ENCODE measurements at places on chromosomes 12 and 14. TPM values are rescaled to one million over a fixed set of nuclear protein-coding genes. Genes with fewer than 3 reads are reported as not detected.

The PTMS gene
- 2.6 TPM for polyA plus RNA-seq

The PRPH gene
- not detected for polyA plus RNA-seq

The OR4Q3 gene
- polyA plus RNA-seq = not detected

The CCDC197 gene
- not detected for polyA plus RNA-seq

The PPTC7 gene
- polyA plus RNA-seq = 14.8 TPM

The KRR1 gene
- polyA plus RNA-seq = 9.0 TPM

The PIWIL1 gene
- polyA plus RNA-seq = not detected

The CLEC1B gene
- polyA plus RNA-seq = 3.5 TPM

The IFNG gene
- not detected for polyA plus RNA-seq

The AHNAK2 gene
- not detected for polyA plus RNA-seq

The GLI1 gene
- polyA plus RNA-seq = not detected

The HOXC13 gene
- polyA plus RNA-seq = not detected

The RHEBL1 gene
- polyA plus RNA-seq = 0.17 TPM

The TFCP2 gene
- polyA plus RNA-seq = 14.2 TPM

DNA sequence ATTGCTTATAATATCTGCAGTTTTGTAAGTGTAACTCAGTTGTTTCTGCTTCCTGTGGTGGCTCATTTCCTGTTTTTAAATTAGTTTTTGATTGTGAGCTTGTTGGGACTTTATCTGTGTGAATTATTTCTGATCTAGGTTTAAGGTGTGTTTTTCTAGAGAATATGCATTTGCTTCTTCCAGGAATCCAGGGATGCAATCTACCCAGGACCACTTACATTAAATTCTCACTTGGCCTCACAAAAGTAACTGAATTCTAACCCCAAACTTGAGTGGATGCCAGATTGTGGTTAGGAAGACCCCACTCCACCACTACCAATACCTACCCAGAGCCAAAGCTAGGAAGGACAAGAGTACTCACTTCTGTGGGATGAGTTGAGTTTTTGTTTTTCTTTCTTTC lies 11.9 kb downstream of the STYX start:
- no peak for DNase-seq

GRCh38 chr12:54472494-54473262 lies 724 bp downstream of the GTSF1 start:
- no peak for DNase-seq

DNA sequence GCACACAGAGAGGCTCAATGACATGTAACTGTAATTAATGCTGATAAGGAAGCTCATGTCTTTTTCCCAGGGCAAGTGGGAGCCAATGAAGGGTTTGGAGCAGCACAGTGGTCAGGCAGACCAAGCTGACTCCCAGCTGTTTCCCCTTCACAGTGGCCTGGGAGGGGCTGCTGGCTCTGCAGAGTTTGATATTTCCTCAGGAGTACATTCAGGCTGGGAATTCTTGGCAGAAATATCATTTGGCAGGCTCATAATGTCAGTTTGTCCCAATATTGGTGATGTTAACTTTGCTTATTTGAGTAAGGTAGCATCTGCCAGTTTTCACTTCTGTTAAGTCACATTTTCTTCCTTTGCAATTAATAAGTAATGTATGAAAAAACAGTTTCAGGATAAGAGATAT lies 247.0 kb downstream of the EMP1 start:
- no peak for DNase-seq

- no peak for DNase-seq
Observed at GRCh38 chr12:12654691-12655460, 41.1 kb downstream of the GPR19 start.

DNA sequence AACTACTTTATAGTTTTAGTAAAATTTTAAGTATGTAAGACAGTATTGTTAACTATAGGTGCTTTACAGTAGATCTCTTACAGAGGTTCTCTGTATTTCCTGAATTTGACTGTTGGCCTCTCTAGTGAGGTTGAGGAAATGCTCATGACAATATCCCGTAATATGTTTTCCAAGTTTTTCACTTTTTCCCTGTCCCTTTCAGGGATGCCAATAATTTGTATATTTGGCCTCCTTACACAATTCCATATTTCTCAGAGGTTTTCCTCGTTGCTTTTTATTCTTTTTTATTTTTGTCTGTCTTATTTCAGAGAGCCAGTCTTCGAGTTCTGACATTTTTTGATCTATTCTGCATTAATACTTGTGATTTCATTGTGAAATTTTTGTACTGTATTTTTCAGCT lies 233.7 kb upstream of the PDE3A start:
- no peak for DNase-seq

- DNase-seq = no peak
Observed at GRCh38 chr14:57930241-57930975, 64.5 kb upstream of the SLC35F4 start.

GRCh38 chr12:2858944-2859421 lies 2.1 kb upstream of the TEX52 start:
- DNase-seq = no peak

DNA sequence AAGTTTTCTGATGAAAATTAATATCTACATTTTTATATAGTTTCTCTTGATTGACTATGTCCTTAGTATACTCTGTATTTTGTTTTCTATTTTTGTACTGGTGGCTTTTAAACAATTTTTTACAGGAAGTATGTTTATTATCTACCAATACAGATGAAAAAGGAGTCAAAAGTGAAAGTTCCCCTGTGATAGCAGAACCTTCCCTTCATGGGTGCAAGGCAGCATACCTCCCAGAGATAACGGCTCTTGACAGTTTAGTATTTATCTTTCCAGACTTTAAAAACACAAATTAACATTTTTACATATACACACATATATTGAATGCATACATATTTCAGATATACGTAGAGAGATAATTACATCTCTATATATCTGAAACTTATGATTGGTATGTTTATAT lies 17.1 kb upstream of the FAM234B start:
- DNase-seq = no peak

DNA sequence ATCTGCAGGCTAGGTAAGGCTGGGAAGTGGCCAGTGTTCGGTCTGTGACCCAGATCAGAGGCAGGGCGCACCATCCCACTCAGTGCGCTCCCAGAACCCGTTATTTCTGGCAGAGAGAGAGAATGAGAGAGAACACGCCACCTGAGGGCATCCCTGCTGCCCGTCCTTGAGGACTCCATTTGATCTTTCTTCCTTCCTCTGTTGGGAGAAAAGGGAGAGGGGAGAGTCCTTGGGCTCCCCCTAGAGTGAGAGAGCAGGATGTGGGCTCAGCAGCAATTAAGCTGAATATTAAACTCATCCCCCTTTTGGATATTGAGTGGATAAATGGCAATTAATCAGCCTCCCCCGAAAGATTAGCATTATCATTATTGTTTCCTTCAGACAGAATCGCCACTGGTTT lies 70.6 kb downstream of the IFT43 start:
- DNase-seq = no peak

GRCh38 chr12:104825408-104825807 lies 132.7 kb downstream of the SLC41A2 start:
- no peak for DNase-seq

GRCh38 chr14:90300611-90301047 lies 31.1 kb downstream of the NRDE2 start:
- peak; percentile 73 for DNase-seq

- DNase-seq = no peak
Observed at GRCh38 chr12:5010151-5010550, 33.5 kb upstream of the KCNA5 start.

- no peak for DNase-seq
Observed at GRCh38 chr12:13386323-13387039, 190.0 kb downstream of the EMP1 start.

DNA sequence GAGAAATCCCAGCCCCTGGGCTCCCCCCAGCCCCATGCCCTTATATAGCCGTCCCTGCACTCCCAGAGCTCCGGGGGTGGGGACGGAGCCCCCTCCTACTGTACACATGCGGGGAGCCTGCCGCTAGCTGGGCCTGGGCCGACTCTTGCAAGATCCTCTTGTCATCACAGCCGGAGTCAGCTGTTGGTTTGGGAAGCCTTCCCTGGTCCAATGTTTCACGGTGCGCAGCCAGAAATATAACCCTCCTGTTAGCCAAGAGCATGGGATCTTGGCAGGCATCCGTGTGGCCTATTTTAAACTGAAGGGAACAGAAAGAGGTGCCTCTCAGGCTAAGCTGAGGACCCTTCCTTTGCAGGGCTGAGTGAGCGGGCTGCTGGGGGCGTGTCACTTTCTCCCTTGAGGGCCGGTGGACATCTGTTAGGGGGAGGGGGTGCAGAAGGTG lies 175.3 kb downstream of the TSPAN9 start:
- no peak for DNase-seq

DNA sequence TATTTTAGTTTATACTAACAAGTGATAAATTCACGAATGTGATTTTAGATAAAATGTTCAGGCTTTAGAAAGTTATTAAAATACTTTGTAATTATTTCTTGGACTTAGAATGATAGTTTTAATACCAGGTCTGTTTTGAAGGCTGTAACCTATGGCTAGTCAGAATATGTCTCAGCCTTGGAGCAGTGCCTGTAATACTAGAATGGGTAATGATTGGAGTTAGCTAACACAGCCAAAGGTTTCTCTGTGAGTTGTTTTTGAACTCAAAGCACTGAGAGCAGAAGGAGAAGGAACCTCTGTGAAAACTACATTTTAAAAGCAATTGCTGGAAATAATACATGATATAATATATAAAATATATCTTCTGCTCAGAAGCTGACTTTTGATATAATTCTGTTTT lies 110.1 kb downstream of the TMEM117 start:
- DNase-seq = no peak

DNA sequence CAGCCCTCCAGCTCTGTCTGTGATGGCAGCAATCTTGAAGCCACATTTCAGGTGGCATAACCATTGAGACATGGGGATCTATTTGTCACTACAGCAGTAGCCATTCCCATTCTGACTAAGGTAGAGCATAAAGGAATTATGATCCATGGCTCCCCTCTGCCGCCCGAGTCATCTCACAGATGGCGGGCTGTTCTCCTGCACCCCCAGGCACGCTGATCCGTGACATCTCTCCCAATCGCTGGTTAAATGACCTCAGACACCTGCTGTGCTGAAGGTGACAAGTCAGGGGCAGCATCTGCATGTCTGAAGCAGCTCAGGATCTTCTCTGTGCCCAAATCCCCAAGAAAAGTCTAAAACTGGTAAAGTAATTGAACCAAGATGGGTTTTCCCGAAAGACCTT lies 124.3 kb downstream of the ZFP36L1 start:
- no peak for DNase-seq

DNA sequence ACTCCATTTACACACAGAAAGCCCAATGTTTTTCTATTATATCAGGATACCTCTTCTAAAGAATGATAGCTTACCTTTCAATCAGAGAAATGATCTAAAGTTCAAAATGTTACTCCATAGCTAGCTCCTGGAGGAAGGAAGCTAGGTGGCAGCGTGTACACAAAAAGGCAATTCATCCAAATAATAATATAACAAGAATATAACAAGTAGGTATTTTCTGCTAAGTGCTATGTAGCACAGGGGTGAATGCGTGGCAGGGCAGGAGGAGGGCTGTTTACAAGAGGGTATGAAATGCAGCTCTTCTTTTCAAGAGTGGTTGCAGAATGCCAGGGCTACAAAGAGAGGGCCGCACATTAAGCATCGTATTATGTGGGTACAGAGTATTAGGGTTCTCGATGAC lies 663 bp upstream of the SNAPC1 start:
- DNase-seq = no peak

GRCh38 chr14:66365388-66365787 lies 120.8 kb upstream of the CCDC196 start:
- DNase-seq = no peak

DNA sequence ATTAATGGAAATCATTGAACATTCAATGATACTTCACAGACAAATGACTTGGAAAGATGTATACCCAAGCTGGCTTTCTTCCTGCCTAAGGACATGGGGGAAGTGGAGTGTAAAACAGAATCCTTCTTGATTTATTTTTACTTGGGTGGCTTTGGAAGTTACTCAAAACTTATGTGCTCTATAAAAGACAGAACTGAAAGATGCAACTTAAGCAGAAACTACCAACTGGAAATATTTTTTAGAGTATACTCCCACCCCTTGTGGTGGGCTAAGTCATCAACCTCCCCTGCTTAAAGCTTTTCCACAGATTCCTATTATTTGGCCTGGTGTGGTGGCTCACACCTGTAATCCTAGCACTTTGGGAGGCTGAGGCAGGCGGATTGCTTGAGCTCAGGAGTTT lies 126.0 kb upstream of the ATP2B1 start:
- DNase-seq = no peak

GRCh38 chr12:33671676-33672075 lies 232.1 kb upstream of the SYT10 start:
- DNase-seq = no peak

- no peak for DNase-seq
Observed at GRCh38 chr14:53001787-53002378, 51.0 kb upstream of the FERMT2 start.

- no peak for DNase-seq
Observed at GRCh38 chr14:104090071-104090748, 4.7 kb downstream of the ASPG start.

DNA sequence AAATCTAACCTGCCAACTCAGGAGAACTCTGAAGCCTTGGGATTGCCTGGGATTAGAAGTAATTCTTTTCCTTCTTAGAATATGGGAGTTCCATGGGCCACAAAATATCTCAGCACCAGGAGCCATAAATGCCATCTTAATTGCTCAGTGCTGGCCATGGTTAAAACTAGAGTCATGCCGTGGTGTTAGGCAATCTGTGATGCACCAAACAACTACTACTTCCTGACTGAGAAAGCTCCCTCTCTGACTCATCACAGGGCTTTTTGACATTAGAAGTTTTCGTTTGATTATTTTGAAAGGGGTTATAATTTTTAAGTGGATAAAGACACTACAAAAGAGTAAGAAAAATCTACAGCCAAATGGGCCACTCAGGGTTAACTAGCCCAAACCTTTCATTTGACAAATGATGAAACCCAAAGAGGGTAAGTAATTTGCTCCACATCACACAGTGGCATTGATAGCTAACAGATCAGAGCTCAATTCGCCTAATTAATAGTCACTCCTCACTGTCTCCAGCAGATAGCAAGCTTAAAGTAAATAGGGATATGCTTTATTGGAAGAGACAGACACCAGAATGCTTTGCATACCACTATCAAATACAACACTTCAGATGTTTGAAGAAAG lies 377.3 kb downstream of the EMP1 start:
- DNase-seq = no peak

GRCh38 chr14:33118668-33119067 lies 180.0 kb downstream of the NPAS3 start:
- DNase-seq = no peak

GRCh38 chr12:8483079-8483478 lies 27.3 kb downstream of the CLEC6A start:
- no peak for DNase-seq

DNA sequence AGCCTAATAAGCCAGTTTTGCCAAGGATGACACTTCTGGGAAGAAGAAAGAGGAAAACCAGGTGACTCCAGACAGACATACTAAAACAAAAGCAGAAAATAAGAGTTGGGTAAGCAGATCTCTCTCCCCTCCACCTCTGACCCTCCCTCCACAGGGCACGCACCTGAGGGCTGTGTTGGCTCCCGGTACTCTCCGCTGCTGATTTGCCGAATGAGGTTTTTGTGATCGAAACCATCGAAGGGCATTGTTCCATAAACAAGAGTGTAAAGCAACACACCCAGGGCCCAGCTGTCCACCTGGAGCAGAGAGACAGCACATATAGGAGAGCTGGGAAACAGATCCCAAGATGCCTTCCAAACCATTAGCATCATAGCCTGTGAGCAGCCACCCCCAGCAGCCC lies 68.1 kb downstream of the NUAK1 start:
- DNase-seq = no peak

All from CD14-positive monocyte (primary cell).